ENCODE measurements at places on chromosomes 1 and 21. TPM values are rescaled to one million over a fixed set of nuclear protein-coding genes. Genes with fewer than 3 reads are reported as not detected.

- no peak for DNase-seq
Measured at GRCh38 chr1:85584923-85585322, 4.4 kb downstream of the CCN1 start.

DNA sequence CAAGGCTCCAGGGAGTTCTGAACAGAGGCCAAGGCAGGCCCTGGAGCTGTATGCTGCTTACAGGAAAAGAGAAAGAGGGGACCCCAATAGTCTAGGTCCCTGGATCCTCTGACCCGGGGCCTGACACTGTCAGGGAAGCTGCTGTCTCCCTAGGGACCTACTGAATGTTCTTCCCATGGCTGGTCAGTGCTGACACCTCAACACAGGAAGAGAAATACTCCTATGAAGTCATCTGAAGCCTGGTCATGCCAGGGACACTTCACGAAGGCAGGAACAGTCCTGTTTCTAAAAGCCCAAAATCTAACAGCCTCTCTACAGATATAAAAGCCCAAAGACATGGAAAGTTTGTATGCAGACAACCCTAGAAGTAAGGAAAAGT lies 1.7 kb upstream of the LAD1 start:
- no peak for DNase-seq

DNA sequence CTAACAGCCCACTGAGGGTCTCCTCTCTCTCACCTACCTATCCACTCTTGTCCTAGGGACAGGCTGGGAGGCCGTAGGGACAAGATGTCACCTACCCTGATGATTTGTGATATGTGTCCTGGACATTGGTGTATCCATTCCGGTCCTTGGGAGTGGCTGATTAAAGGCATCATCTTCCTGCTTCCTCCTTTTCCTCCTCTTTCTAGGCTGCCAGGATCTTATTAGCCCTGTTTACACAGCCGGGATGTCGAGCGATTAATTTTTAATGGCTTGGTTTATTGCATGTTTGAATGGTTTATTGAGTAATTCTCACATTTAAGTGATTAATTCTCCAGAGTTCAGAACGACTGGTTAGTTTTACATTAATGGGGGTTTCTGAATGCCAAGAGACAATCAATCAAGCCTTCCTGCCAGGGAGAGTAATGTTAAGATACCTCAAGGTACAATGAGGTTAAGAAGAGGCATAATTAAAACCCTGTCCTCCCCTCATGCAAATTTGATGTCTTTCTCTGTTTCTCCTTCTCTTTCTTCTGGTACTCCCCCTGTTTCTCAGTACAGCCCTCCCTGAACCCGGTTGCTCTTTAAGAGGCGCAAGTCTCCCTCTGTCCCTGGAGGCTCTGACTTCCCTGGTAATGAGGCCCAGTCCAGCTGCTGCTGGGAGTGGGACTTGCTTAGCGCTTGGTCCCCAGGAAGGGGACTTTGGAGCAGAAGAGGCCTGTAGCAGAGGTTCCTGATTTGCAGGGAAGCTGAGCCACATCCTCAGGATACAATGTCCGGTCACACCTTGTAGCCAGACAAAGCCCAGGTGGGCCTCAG lies 50.9 kb downstream of the ACTL8 start:
- DNase-seq, result no peak

The TINAGL1 gene
- total RNA-seq, result 274 TPM

- no peak for DNase-seq
Measured at GRCh38 chr1:244365809-244366208, 85.9 kb downstream of the ADSS2 start.

The CFAP107 gene
- total RNA-seq, result not detected

DNA sequence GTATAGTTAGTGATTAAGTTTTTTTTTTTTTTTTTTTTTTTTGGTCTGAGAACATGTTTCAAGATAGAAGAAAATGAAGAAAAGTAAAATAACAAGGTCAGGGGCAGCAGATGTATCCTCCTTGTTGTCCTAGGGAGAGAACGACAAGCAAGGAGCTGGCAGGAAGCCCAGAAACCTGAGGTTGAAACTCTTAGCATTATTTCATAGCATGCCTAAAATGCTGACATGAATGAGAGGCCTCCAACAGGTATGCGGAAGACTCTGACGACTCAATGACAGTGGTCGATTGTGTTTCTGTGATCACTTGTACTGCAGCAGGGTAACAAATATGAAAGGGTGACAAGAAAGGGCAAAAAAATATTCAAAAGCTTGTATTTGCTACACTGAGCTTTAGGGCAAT lies 415.9 kb downstream of the PLA2G4A start:
- no peak for DNase-seq

DNA sequence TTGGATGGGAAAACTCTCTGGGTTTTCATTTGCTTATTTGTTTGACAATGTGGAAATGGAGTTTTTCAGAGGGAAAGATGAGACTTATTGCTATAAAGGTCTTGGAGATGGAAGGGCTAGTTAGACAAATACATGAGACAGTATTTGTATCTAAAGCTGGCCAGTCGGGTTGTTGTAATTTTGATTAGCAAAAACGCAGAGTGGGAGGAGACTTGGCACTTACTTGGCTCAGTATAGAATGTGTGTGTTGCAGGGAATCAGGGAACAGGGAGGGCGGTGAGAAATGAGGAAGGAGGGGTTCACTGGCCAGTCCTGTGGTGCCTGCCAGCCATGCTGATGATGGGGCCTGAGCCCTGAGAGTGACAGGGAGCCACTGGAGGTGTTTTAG lies 6.0 kb upstream of the FOXE3 start:
- DNase-seq, result no peak

GRCh38 chr1:220552672-220553260 lies 24.8 kb downstream of the MARK1 start:
- no peak for DNase-seq

The KHDC4 gene
- 22.6 TPM for total RNA-seq

DNA sequence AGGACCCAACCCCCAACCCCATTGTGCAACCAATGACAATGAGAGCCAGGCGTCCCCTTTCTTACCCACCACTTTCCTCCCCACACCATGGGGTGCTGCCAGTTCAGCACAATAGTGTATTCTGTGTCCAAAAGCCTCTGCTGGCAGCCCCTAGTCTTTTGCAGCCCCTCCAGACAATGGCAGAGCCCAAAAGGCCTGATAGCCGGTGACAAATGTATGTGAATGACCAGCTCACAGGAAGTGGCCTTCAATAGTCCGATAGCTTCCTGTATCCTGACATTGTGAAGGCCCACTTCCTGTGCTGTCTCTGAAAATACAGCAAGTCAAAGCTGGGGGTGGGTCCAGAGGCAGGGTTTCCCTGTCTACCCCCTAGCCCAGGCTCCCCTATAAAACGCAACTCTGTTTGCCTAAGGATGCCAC lies 16.6 kb downstream of the SMIM12 start:
- DNase-seq, result no peak
